Activated CD8-positive, alpha-beta T cell treated with anti-CD3 and anti-CD28 coated beads, Interleukin-2, amount 10 ng/mL, durations not matched to agents 7 days and 5 days (primary cell): ENCODE measurements at places on chromosomes 16 and 17.

- no peak for DNase-seq
These were observed 18.5 kb upstream of the SP2 start for GRCh38 chr17:47877368-47878034.

GRCh38 chr17:77479372-77480198 is 338.8 kb downstream of the SEC14L1 start:
- DNase-seq = no peak

GRCh38 chr17:699345-699744 is 15.3 kb downstream of the VPS53 start:
- DNase-seq = no peak

DNA sequence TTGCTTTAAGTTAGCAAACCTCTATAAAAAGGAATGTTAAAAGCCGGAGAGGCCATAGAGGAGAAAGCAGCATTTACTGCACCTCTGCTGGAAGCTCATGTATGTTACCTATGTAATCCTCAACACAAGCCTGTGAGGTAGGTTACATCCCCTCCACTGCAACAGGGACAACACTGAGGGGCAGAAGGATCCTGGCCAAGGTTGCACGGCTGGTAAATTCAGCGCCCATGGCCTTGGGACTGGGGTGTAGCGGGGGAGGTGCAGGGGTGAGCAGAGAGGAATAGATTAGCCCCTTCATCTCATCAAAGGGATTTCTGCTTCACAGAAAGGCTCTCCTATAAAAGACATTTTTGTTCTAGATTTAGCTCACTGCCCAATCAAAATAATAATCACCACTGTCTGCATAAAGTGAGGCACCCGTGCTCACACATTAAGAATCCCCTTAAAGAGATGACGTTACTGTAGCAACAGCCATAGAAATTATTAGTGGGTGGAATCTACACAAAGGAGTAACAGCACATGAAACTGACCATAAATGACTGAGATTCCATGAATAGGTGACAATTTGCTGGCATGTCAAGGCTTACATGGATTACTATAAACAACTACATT is 3.3 kb downstream of the ZCCHC14 start:
- DNase-seq = no peak

DNA sequence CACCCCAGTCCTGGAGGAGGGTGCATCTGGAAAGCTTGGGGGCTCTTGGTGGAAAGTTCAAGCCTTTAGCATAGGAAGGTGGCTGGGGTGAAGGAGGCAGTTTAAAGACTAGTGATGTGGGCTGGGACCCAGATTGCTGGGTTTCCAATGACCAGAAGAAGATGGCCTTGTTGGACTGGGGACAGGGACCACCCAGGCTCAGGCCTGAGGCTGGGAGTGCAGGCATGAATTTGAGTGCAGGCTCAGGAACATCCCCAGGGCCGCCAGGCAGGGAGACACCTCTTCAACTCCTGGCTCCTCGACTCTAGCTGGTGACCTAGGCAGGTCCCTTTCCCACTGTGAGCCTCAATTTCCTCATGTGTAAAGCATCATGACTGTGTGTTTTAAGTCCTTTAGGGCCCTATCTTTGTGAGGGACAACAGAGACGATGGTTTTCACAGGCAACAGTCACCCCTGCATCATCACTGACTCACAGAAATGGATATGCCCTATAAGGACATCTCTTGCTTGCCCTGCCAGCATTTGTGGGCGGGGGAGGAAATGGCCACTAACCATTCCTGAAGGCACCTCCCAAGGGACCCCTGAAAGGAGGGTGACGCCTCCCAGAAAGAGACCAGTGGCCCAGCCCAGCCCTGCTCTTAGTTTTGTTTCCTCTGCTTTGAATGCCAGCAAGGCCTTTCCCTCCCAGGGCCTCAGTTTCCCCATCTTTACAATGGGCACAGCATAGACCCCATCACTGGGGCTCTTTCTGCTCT is 11.1 kb downstream of the NLRC5 start:
- DNase-seq = peak; percentile 58

DNA sequence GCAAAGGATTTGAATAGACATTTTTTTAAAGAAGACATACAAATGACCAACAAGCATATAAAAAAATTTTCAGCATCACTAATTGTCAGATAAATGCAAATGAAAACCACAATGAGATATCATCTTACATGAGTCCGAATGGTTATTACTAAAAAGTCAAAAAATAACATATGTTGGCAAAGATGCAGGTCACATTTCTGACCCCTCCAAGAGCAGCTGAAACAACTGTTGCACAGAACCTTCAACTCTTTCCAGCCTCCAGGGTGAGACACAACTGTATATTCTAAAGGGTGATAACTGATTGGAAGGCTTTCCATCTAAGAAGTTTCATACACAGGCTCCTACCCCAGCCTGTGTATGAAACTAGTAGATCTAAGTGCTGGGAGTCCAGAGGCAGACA is 51.9 kb downstream of the SLFN5 start:
- DNase-seq = no peak
